T-cell (primary cell): ENCODE measurements at places on chromosomes 12 and 14. TPM values are rescaled to one million over a fixed set of nuclear protein-coding genes. Genes with fewer than 3 reads are reported as not detected.

Gene KSR2
- 0.03 TPM for total RNA-seq

Gene USP15
- 256 TPM for total RNA-seq

Gene ADCY6
- 0.10 TPM for total RNA-seq

Gene ADAM21
- 0.14 TPM for total RNA-seq

Gene BRI3BP
- total RNA-seq, result 7.6 TPM

- H3K27me3 ChIP-seq, result no peaks in the 10 kb centered on the region
- peak within 1 kb of the TSS; percentile 58 for H3K4me3 ChIP-seq
- H3K36me3 ChIP-seq, result no peaks in the 10 kb centered on the region
- DNase-seq, result peak; percentile 66
- peaks cover 22% of the 10 kb centered on the region for H3K4me1 ChIP-seq
- peak within 1 kb of the TSS; percentile 78 for H3K27ac ChIP-seq
These were observed at the start of gene TMEM117 for GRCh38 chr12:43835656-43836474. Gene TMEM117, plus strand, starts transcription at chr12:43836081.

Gene E2F7
- total RNA-seq, result 0.20 TPM

- no peaks in the 10 kb centered on the region for H3K36me3 ChIP-seq
- DNase-seq, result no peak
- H3K27me3 ChIP-seq, result no peaks in the 10 kb centered on the region
- H3K4me1 ChIP-seq, result no peaks in the 10 kb centered on the region
These were observed 98.0 kb upstream of the E2F7 start for GRCh38 chr12:77163074-77164038.

DNA sequence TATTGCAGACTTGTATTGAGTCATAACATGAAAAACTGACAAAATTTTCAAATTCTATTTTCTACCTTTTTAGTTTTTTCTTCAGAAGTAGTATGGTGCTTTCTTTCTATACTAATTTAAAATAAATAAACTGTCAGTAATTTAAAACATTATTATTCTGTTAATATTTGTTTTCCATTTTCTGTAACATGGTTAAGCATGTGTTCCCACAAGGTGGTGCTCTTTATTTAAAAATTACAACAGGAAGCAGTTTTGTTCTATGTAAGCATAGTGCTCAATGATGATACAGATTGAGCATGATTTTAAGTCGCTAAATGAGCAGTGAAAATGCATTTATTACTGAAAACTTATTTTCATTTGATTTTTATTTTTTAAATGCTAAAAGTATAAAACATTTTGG lies 114.6 kb downstream of the PPFIA2 start:
- H3K4me3 ChIP-seq, result no peak overlapping the region
- H3K27me3 ChIP-seq, result peaks cover 3% of the 10 kb centered on the region
- DNase-seq, result no peak
- no peaks in the 10 kb centered on the region for H3K36me3 ChIP-seq
- no peak overlapping the region for H3K27ac ChIP-seq

DNA sequence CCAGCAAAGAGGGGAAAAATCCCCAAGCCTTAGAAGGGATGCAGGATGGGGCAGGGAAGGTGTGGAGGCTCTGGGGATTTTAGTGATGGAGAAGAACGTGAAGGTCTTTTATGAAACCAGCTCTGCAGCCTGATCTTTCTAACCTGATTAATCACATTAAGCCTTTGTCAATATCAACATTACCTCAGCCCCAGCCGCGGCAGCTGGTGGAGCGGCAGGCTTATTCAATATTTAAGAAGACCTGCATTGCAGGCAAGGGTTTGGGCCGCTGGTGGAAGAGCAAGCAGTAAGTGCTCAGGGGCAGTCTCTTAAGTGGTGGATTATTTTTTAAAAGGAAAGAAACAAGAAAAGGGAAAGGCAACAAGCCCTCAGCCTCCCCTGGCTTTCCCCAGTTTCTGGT lies 16.6 kb downstream of the RPH3A start:
- H3K27ac ChIP-seq, result no peak overlapping the region
- H3K4me1 ChIP-seq, result no peaks in the 10 kb centered on the region
- peaks cover 2% of the 10 kb centered on the region for H3K27me3 ChIP-seq
- DNase-seq, result no peak
- H3K4me3 ChIP-seq, result no peak overlapping the region

GRCh38 chr12:131794573-131794972 lies 33.6 kb upstream of the MMP17 start:
- peaks cover 62% of the 10 kb centered on the region for H3K36me3 ChIP-seq
- DNase-seq, result no peak
- no peak overlapping the region for H3K4me3 ChIP-seq
- no peaks in the 10 kb centered on the region for H3K4me1 ChIP-seq
- no peak overlapping the region for H3K27ac ChIP-seq

Gene TMEM52B
- not detected for total RNA-seq

- peak overlapping the region; percentile 13 for H3K4me3 ChIP-seq
- H3K27me3 ChIP-seq, result peaks cover 10% of the 10 kb centered on the region
- H3K36me3 ChIP-seq, result no peaks in the 10 kb centered on the region
- DNase-seq, result peak; percentile 78
- H3K27ac ChIP-seq, result no peak overlapping the region
These were observed 52.3 kb upstream of the TMEM263 start for GRCh38 chr12:106903241-106903945.

DNA sequence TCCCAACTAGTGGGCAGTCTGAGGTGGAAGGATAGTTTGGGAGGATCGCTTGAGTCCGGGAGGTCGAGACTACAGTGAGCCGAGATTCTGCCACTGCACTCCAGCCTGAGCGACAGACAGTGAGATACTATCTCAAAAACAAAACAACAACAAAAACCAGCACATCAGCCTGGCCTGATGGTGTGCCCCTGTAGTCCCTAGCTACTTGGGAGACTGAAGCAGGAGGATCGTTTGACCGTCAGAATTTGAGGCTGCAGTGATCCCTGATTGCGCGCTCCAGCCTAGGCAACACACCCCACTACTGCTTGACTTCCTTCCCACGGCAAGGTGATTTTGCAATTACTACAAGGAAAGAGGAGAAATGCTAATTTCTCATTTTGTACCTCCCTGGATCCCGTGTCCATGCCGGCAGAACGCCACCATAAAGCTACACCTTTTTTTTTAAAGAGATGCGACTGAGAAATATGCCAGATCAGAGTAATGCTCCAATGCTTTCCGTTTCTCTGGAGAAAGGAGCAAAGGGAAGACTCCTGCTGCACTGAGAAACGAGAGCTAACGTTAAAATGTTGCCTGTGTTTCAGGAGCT lies 672 bp upstream of the SCFD1 start:
- H3K4me3 ChIP-seq, result peak overlapping the region; percentile 95
- no peak for DNase-seq
- peak overlapping the region; percentile 71 for H3K27ac ChIP-seq
- H3K36me3 ChIP-seq, result peaks cover 2% of the 10 kb centered on the region
- H3K27me3 ChIP-seq, result no peaks in the 10 kb centered on the region
